Natural killer cell (primary cell): ENCODE measurements at places on chromosomes 13 and 19. TPM values are rescaled to one million over a fixed set of nuclear protein-coding genes. Genes with fewer than 3 reads are reported as not detected.

Gene MIA
- total RNA-seq = not detected

Gene IRF3
- 184 TPM for total RNA-seq

Gene MAG
- total RNA-seq = not detected

Gene ZNF433
- total RNA-seq = 3.9 TPM

Gene RXFP2
- not detected for total RNA-seq

Gene SPACA6
- 9.4 TPM for total RNA-seq

Gene MAST1
- total RNA-seq = 0.07 TPM

Gene ANKRD24
- 0.65 TPM for total RNA-seq

Gene NLRP7
- not detected for total RNA-seq

Gene ADGRE3
- 0.59 TPM for total RNA-seq

Gene ZNF121
- 33.1 TPM for total RNA-seq

Gene ONECUT3
- total RNA-seq = not detected

Gene CERS1
- total RNA-seq = not detected

Gene SPACA4
- total RNA-seq = not detected

Gene GNG14
- not detected for total RNA-seq

Gene TBXA2R
- 2.1 TPM for total RNA-seq

Gene ABCC4
- 6.5 TPM for total RNA-seq

Gene PRR12
- 62.1 TPM for total RNA-seq

Gene LIM2
- total RNA-seq = 5.9 TPM

Gene CEACAM3
- 1.7 TPM for total RNA-seq

Gene ZNF682
- 9.6 TPM for total RNA-seq

Gene C13orf42
- total RNA-seq = not detected
